ENCODE measurements at places on chromosomes 16 and 17.

GRCh38 chr17:5581655-5582054 lies 2.7 kb downstream of the NLRP1 start:
- DNase-seq, result no peak

DNA sequence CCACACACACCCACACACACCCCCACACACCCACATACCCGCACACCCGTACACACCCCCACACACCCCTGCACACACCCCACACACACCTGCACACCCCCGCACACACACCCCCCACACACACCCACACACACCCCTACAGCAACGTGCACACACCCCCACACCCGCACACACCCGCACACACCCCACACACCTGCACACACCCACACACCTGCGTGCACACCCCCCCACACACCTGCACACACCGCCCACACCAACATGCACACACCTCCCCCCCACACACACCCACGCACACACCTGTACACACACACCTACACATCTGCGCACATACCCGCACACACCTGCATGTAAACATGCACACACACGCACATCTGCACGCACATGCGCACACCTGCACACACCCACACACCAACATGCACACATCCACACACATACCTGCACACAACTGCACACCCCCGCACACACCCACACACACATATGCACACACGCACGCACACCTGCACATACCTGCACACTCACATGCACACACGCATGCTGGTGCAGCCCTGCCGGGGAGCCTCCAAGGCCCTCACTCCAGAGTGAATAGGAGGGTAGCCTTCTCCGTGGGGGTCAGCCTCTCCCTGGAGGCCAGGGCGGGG lies 7.5 kb downstream of the ASPSCR1 start:
- DNase-seq, result no peak

DNA sequence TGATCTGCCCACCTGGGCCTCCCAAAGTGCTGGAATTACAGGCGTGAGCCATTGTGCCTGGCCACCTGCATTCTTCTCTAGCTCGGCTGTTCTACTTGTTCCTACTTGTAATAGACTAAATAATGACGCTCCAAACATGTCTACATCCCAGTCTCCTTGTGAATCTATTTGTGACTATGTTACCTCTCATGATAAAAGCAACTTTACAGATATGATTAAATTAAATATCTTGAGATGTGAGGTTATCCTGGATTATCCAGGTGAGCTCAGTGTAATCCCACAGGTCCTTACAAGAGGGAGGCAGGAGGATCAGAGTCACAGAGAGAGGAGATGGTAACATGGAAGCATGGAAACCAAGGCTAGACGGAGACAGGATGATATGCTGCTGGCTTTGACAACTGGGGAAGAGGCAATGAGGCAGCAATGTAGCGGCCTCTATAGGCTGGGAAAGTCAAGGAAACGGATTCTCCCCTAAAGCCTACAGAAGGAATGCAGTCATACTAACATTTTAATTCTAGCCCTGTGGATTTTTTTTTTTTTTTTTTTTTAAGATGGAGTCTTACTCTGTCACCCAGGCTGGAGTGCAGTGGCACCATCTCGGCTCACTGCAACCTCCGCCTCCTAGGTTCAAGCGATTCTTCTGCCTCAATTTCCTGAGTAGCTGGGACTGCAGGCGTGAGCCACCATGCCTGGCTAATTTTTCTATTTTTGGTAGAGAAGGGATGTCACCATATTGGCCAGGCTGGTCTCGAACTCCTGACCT lies 5.0 kb upstream of the LASP1 start:
- DNase-seq, result no peak

DNA sequence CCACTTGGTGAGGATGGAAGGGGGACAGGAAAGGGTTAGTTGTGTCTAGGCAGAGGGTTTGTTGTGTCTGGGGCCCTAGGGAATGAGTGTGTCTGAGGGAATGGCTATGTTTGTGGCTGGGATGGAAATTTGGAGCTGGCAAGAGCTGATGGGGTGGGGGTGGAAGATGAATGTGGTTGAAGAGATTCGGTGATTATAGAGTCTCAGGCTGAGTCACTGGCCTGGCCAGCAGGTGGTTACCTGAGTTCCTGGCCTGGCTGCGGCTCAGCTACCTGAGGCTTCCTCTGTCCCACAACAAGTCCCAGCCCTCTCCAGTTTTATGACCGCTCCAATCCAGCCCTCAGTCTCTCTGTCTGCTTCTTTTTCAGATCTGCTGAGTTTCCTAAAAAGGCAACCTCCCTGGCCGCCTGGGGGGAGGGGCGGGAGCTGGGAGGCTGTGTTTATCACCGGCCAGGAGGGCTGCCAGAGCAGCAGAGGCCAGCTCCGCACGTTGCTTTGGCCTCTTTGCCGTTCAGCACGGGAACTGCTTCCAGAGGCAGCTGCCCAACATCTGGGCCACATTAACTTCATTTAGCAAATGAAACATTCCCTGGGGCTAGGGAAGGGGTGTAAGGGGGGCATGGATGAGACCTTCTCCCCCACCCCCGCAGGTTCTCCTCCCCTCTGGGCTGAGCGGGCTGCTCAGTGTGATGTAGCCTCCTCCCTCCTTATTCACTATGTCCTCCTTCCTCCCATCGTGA lies 21.8 kb downstream of the ITGB3 start:
- no peak for DNase-seq

Data from putamen (tissue), 1 donor.